KBM-7 (cell line): ENCODE measurements at places on chromosomes 13 and 19.

GRCh38 chr19:33245948-33246708 lies 20.5 kb upstream of the SLC7A10 start:
- DNase-seq, result peak; percentile 65

DNA sequence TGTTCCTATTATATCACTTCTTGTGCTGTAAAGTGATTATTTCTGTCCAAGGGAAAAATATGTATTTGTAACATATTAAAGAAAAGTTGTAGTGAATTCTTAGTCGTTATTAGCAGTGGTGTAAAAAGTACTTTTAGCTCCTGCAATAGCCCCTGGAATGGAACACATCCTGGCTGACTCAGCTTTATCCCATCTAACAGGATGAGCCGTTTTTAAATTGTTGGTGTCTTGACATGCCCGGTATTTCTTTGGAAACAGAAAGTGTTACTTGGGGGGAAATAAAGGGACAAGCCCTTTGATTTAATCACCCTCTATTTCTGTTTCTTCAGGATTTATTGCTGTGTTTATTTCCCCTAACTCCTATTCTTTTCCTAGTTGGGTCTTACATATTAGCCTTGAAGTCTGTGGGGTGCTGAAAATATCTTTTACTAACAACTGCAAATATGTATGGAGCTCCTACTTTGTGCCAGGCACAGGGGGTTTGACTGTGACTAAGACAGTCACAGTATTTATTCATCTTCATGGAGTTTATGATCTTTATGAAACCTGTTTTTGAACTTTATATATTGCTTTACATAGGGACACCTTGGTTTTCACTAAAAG lies 17.9 kb downstream of the COG3 start:
- DNase-seq, result no peak

DNA sequence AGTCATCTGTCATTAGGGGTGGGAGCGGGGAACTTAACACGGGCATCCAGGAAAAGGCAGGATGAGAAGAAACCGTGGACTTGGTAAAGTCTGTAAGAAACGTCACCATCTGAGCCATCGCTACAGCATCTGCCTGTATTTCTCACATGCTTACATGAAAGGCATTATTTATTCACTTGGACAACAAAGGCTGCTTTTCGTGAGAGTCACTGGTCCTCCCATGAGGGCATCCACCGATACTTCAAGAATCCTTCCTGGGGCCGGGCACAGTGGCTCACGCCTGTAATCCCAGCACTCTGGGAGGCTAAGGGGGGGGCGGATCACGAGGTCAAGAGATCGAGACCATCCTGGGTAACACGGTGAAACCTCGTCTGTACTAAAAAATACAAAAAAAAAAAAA lies 16.1 kb downstream of the ZNF446 start:
- DNase-seq, result no peak

DNA sequence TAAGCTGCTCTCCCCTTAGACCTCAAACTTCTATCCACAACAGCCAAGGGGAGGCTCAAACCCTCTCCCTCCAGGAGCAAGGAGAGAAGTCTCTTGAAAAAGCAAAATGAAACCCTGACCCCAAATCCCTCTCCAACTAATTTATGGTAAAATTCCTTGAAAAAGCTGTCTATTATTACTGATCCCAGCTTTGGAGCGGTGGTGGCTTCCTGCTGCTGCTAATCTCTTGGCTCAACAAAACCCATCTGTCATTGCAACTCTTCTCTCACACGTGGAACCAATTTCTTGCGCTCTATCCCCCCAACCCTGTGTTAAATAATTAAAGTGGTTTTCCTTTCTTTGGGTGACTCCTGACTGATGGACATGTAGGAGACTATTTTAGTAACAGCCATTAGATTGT lies 64.1 kb upstream of the OXGR1 start:
- no peak for DNase-seq

GRCh38 chr13:28299916-28300315 lies 161.6 kb downstream of the PAN3 start:
- DNase-seq, result no peak

DNA sequence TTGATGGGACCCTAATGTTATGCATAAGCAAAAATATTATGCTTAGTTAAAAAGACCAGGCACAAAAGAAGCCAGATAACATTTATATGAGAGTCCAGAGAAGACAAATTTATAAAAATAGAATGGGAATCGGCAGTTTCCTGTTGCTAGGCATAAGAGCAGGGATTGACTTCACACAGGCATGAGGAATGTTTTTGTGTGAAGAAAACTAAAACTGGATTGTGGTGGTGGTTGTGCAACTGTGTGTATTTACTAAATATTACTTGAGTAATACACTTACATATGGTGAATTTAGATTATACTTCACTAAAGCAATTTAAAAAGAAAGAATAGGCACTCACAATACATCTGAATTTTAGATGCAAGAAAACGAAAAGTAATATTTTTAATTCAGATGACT lies 108.3 kb downstream of the SLITRK1 start:
- no peak for DNase-seq

- no peak for DNase-seq
These were observed 12.8 kb downstream of the PDE4A start for GRCh38 chr19:10433131-10433536.

- DNase-seq, result no peak
These were observed 463.7 kb upstream of the SLITRK5 start for GRCh38 chr13:87207280-87208003.

- DNase-seq, result no peak
These were observed 669.6 kb downstream of the UQCRFS1 start for GRCh38 chr19:28543244-28543776.

- no peak for DNase-seq
These were observed 202.6 kb upstream of the UFM1 start for GRCh38 chr13:38147050-38147449.

DNA sequence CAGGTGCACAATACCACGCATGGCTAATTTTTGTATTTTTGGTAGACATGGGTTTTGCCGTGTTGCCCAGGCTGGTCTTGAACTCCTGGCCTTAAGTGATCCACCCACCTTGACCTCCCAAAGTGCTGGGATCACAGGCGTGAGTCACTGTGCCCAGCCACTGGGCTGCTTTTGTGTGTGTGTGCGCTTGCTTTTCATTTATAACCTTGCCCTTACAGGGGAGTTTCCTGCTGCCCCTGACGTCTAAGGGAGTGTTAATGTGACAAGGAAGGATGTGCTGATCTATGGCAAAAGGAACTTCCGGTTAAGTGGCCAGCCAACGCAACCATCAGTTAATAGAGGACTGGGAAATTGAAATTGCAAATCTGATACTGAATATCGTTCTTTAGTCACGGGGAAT lies 57.7 kb downstream of the ING1 start:
- peak; percentile 15 for DNase-seq

GRCh38 chr13:30165796-30166195 lies 141.6 kb downstream of the KATNAL1 start:
- DNase-seq, result no peak

DNA sequence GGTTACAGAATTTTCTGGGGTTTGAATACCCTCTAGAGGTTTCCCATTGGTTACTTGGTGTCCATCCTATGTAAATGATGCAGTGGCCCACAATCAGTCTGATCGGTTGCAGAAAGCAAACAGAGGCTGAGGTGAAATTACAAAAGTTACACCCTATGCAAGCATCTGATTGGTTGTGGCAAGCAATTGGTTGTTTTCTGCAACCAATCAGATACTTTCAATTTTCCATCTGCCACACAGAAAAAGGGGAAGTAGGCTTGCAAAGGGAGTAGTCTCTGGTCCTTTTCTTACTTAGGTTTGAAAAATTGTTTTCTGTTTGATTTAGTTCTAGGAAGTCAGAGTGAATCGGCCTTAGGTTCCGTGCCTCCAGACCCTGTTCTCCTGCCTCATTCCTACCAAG lies 93.1 kb downstream of the WTIP start:
- DNase-seq, result peak; percentile 18

GRCh38 chr19:48975947-48976847 lies 11.1 kb downstream of the FTL start:
- DNase-seq, result peak; percentile 58

DNA sequence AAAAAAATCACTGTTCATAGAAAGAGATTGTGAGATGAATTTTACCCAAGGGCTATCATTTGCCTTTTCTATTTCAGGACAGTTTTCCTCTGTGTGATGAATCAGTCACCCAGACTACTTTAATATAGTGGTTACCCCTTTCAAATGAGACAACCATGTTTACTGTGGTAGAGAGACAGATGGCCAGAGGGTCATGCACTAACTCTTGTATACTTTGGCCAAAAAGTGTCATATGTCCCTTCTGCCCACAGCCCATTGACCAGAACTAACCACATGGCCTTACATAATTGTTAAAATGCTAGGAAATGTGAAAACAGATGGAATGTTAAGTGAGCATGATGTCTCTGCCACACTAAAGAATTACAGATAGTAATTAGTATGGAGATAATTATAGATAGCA lies 498.7 kb downstream of the DACH1 start:
- DNase-seq, result no peak

DNA sequence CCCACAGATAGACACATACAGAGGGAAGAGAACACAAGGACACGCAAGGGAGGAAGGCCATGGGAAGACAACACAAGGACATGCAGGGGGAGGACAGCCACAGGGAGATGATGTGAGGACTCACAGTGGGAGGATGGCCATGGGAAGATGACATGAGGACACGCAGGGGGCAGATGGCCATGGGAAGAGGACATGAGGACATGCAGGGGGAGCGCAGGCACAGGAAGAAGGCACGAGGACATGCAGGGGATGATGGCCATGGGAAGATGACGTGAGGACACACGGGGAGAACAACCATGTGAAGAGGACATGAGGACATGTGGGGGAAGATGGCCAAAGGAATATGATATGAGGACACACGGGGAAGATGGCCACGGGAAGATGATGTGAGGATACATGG lies 84.7 kb downstream of the UQCRFS1 start:
- no peak for DNase-seq
